HS-5 (cell line): ENCODE measurements at places on chromosomes 5 and 9.

DNA sequence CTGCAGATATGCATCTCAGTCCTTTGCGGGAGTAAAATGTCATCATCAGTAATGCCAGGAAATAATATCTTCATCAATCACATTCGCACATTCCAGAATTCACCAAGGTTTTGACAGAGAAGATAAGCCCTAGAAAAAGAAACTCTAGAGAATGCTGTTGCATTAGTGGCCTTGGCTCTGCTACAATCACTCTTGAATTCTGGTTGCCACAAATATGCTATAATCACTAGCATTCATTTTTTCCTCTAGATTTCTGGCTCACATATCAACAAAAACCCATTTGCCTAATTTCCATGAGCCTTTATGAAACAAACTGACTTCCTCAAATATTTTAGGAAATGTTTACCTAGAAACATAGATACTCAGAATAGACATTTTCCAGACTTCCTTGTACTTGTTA, 653.4 kb downstream of the ANXA1 start:
- DNase-seq = no peak

- DNase-seq = no peak
Measured at GRCh38 chr5:75510417-75510835, 1.0 kb downstream of the CERT1 start.

- DNase-seq = no peak
Measured at GRCh38 chr9:113990570-113990907, 87.6 kb downstream of the AMBP start.

DNA sequence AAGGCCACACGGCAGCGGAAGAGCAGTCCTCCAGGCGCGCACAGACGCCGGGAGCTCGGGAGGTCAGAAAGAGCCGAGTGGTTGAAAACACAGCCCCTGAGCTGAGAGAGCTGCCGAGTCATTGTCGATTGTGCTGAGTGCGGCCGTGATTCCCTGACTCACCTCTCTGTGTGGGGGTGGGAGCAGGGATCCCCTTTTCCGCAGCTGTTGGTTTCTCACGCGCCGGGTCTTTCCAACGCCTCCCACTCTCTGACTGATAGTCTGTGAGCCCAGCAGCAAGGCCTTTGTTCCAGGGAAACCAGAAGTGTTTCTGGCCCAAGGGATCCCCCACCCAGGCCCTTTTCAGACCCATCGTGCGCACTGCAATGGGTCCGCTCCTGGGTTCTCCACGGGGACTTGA, 97.3 kb downstream of the MRPL36 start:
- DNase-seq = no peak

- DNase-seq = no peak
Measured at GRCh38 chr9:6506571-6506970, 93.6 kb downstream of the UHRF2 start.

DNA sequence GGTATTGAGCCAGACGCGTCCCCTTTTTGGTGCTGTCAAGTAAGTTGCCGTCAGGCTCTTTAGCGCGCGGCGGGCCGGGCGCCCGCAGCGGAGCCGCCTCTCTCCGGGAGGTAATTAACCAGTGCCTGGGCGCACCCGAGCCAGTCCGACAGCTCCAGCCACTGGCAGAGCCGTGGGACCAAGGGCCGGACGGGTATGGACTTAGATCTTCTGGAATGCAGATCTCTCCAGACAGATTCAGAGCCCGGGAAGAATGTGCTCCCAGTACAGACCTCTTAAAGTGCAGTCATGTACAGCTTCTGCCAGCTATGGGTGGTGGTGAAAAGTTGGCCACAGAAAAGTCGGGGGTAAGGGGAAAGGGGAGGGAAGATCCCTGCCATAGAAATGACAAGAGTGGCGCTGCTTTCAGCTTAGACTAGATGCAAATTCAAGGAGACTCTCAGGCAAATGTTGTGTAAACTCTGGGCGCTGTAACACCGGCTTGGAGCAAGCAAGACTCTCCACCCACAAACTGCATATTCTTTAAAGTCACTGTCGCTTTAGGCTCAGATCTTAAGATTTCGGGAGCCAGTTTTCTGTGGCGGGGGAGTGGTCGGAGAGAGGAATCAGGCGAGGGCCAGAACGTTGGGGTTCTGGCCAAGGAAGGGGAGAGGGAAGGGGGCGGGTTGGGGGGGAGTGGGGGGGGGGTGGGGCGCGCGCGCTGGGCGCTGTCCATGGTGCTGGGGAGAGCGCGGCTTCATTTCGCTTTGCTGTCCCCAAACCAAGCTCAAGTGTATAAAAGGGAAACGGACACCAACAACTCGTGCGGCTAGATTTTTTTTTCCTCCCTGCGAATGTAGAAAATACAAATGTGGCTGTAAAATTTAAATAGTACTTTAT, 29.2 kb downstream of the NR2F1 start:
- DNase-seq = no peak

DNA sequence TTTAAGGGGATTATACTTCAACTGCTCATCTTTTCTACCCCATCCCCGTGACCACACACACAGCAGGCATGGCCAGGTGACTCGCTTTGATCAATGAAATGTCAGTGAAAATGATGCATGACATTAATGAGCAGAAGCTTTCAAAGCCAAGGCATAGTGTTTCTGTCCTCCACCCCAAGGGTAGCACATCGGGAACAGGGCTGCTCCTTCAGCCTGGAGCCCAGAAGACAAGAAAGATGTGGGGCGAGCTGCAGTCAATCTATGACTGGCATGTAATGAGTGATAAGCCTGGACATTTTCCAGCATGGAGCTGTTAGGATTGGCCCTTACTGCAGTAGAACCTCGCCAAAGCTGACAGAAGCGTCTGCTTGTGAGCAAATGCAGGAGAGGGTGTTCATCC, 122.6 kb upstream of the IRX2 start:
- DNase-seq = no peak

GRCh38 chr5:169121630-169122420, 179.1 kb downstream of the SLIT3 start:
- no peak for DNase-seq

GRCh38 chr9:83655433-83655832, 32.5 kb downstream of the IDNK start:
- no peak for DNase-seq

- DNase-seq = no peak
Measured at GRCh38 chr5:151105561-151105960, 24.7 kb upstream of the TNIP1 start.

- no peak for DNase-seq
Measured at GRCh38 chr9:81423589-81424326, 265.6 kb downstream of the TLE1 start.

- peak; percentile 34 for DNase-seq
Measured at GRCh38 chr9:137435980-137436760, 5.0 kb downstream of the ENTPD8 start.

GRCh38 chr5:100424017-100424416, 111.2 kb upstream of the FAM174A start:
- peak; percentile 9 for DNase-seq

DNA sequence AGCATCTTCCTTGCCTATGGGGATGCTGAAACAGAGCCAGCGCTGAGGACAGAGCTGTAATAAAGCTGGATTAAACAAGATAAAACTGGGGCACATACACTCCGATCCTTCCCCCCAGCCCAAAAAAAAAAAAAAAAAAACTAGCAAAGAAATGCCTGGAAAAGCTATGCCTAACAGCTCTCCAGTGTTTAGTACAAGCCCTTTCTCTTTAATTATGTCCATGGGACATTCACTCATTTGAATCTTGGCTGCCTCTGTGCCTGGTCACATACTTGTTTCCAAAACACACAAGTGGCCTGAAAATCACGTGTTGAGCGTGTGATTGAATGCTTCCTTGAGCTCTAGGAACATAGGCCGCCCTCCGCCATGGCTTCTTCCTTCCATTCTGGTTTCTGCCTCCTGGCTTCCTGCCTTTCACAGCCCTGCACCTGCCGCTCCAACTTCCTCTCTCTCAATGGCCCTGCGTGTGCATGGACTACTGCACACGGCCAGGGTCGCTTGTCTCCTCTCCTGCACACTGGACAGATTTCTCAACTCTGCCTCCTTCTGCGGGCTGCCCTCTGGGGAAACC, 111.0 kb upstream of the RETREG1 start:
- no peak for DNase-seq

DNA sequence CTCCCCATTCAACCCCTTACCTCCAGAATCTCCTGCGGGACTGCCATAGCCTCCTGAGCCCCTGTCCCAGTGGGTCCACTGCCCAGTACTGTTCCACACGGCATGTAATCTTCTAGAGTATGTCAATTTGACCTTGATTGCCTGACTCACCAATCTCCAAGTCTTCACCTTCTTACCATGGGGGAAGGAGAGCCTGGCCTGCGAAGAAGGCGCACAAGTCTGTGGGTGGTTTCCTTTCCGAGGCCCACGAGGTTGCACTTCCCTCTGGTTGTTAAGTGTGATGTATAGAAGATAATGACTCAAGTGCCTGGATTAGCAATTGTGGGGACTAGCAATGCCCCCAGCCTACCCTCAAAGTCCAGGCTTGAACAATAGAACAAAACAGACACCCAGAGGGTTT, 8.1 kb upstream of the TENT4A start:
- no peak for DNase-seq

DNA sequence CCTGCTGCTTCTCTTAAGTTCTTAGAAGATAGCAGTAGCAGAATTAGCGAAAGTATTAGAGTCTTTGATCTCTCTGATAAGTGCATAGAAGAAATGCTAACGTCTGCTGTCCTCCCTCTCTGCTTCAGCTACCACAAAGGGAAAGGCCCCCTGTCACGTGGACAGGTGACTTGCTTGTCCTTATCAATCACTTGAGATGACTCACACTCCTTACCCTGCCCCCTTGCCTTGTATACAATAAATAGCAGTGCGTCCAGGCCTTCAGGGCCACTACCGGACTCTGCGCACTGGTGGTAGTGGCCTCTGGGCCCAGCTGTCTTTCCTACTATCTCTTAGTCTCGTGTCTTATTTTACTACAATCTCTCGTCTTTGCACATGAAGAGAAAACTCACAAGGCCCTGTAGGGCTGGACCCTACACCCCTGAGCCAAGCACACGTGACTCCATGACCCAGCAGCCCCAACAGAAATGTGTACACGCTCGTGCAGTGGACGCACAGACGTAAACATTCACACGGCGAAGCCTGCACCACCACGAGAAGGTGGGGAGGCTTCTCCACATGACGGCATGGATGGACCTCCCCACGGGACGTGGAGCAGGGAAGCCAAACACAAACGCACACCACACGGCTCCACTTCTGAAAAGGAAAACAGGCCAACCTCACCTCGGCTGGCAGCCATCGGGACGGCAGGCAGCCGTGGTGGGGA, 38.3 kb downstream of the PNPLA7 start:
- DNase-seq = no peak

- no peak for DNase-seq
Measured at GRCh38 chr9:135591506-135592330, 30.2 kb downstream of the PAEP start.

- no peak for DNase-seq
Measured at GRCh38 chr9:114198249-114199040, 43.1 kb downstream of the COL27A1 start.

DNA sequence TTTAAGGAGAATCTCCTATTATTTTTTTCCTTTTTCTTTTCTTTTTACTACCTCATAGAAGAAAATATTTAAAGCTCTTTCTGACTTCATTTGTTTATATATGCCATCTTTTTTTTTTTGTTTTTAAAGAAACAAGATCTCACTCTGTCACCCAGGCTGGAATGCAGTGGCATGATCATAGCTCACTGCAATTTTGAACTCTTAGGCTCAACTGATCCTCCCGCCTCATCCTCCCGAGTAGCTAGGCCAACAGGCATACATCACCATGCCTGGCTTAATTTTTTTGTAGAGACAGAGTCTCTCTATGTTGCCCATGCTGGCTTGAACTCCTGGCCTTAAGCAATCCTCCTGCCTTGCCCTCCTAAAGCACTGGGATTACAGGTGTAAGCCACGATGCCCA, 59.5 kb downstream of the LNPEP start:
- no peak for DNase-seq

GRCh38 chr9:118223111-118223510, 518.9 kb downstream of the TLR4 start:
- no peak for DNase-seq

DNA sequence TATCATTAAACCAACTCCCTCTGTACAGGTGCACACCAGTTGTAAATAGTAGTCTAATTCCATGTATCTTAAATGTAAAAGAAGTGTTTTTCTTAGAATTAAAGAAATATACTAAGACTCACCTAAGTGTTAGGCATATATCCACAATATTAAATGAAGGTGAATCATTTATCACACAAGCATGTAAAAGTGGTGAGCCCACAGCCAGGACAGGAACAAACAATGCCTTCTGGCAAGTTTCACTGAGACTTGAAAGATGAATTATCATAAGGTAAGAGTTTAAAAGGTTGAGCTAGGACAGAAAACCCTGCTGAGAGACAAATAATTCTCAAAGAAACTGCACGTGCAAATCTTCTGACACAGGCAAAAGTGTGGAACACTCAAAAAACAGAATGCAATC, 832.5 kb downstream of the TAF11L14 start:
- no peak for DNase-seq

DNA sequence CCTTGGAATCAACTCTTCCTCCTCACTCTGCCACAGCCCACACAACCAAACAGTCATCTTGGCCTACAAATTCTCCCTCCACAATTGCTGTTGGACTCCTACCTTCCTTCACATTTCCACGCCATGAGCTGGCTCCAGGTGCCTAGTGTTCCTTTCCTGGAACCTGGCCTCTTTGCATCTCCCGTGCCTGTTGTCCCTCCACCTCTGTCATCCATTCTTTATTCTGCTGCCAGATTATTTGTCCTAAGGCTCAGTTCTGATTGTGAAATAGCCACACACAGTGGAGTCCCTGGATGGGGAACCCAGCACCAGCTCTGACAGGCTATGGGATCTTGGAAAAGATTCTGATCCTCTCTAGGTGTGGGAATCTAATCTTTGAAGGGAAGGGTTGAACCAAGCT, 109.1 kb upstream of the ANKH start:
- DNase-seq = no peak

DNA sequence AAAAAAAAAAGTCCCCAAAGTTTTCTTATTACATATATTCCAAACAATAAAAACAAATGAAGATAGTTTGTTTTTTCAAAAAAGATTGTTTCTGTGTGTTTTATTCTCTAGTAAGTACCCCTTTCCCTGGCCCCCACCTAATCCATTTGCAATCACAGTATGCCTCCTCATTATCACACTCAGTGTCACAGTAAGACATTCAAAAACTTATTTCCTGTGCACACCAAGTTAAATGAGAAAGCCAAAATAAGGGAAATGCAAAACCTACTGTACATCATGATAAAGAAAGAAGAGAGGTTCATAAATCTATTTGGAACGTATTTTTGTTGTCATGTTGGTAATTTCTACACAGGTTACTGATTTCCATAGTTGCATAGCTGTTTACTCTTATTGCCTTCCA, 62.3 kb downstream of the ST8SIA4 start:
- no peak for DNase-seq
